ENCODE measurements at places on chromosomes 1 and 21.

- no peak for DNase-seq
These were observed 18.6 kb upstream of the RASAL2 start for GRCh38 chr1:178075333-178075732.

DNA sequence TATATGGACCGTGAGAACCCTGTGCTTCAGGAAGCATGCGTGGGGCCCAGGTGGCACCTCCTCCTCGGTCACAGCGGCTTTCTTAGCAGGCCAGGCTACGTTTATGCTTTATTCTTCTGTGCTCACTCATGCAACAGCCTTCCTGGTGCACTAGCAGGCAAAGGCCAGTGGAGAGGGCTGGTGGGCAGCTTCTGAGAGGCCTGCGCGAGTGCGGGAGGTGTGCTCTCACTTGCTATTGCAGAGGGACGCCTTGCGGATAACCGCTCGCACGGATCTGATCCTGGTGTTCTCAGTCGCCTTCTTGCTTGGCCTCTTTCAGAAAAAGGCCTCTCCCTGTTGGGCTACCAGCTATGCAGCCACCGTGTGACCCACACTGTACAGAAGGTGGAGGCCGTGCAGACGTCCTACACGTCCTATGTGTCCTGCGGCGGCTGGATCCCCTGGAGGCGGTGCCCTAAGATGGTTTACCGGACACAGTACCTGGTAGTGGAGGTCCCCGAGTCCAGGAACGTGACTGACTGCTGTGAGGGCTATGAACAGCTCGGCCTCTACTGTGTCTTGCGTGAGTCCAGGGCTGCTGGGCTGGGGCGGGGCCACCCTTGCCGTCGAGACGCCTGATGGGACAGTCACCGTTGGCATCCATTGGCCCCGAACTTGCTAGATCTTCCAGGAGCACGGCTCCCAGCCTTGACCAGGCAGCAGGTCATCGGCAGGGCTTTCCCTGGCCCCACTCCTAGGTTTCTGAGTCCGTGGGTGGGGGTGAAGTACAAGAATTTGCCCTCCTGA is 4.8 kb downstream of the UMODL1 start:
- DNase-seq: no peak

DNA sequence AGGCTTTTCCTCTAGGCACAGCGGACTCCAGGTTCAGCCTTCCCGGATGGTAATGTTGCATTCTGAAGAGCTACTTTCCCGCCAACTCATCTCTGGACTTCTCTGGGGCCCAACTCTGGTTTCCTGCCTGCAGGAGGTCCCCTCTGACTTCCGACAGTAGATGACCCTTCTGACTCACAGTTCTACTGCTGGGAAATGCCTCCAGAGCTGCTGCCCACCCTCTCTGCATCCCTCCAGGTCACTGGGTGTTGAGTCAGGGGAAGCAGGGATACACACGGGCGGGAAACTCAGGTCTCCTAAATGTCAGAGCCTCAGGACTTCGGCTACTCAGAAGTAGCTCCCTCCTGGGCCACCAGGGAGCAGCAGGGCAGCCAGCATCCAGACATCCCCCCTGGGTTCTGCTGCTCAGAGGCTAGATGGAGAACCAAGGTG is 2.1 kb upstream of the KIF21B start:
- DNase-seq: peak; percentile 66

DNA sequence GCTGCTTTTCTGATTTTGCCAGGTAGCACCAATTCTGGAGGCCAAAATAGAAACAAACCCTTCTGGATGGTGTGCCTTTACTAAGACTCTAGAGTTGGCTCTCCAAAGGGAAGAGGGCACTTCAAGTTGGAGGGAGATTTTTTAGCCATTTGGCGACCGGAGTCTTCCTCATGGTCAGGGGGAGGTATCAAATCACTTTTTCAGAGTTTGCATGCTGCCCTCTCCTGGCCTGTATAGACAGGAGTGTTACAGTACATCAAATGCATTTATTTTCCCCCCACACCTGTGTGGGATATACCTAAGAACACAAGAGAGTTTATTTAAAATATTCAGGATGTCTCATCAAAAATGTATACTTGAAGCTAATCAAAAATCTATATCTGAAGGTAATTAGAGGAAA is 3.2 kb downstream of the GREM2 start:
- DNase-seq: peak; percentile 36

DNA sequence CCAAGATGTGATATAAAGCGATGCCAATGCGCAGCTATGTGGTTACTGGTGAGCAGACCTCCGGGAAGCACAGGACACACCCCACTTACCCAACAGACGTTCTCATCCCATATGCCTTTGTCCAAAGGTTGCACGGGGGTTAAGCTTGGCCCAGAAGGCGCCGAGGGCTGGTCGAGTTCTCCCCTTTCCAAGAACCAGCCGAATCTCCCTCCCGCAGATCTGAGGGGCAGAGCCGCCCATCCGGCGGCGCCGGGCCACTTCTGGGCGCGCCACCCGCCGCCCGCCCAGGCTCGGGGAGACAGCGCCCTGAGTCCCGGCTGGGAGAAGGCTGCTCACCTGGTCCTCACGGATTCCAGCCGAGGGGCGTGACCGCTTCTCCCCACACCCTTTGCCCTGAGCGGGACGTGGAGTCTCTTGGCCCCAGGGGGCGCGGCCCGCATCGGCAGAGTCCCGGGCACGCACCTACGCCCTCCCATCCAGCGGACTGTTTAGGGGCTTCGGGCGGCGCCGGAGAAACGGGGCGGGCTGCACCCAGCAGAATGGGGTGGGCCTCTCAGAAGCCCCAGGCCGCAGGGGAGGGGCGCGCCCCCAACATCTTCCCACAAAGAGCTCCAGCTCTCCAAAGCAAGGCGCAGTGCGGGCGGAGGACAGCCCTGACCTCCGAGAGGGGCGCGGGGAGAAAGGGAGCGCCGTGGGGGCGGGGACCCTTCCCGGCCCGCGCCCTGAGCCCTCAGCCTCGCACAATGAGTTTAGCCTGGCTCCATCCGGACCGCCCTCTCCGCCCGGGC is 615 bp downstream of the GPR161 start:
- peak; percentile 48 for DNase-seq

GRCh38 chr1:70675737-70676156 is 264.7 kb downstream of the CTH start:
- peak; percentile 71 for DNase-seq

GRCh38 chr1:26994020-26994786 is 711 bp downstream of the TRNP1 start:
- DNase-seq: peak; percentile 32

- no peak for DNase-seq
These were observed 558 bp downstream of the USP1 start for GRCh38 chr1:62437273-62437940.

DNA sequence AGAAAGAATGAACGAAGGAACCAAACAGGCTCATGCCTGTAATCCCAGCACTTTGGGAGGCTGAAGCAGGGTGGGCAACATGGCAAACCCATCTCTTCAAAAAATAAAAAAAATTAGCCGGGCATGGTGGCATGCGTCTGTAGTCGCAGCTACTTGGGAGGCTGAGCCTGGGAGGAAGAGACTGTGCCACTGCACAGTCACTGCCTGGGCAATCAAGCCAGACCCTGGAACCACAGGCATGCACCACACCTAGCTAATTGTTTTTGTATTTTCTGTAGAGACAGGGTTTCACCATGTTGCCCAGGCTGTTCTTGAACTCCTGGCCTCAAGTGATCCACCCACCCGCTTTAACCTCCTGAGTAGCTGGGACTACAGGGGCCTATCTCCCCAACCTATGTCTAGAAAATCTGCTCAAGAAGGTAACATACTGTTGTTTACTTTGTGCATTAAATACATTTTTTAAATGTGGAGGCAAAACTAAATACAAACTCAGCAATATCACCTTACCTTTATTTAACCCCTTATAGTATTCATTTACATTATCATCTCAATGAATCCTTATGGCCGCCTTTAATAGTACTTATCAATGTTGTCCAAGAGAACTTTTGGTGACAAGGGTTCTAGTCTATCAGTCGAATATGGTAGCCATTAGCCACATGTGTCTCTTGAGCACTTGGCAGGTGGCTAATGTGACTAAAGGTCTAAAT is 2.7 kb downstream of the KHDC4 start:
- no peak for DNase-seq

- no peak for DNase-seq
These were observed 25.6 kb downstream of the TRABD2B start for GRCh38 chr1:47971385-47972160.

GRCh38 chr1:7539769-7540175 is 231.3 kb upstream of the VAMP3 start:
- DNase-seq: peak; percentile 90

GRCh38 chr21:45270306-45270821 is 17.3 kb downstream of the POFUT2 start:
- peak; percentile 34 for DNase-seq

DNA sequence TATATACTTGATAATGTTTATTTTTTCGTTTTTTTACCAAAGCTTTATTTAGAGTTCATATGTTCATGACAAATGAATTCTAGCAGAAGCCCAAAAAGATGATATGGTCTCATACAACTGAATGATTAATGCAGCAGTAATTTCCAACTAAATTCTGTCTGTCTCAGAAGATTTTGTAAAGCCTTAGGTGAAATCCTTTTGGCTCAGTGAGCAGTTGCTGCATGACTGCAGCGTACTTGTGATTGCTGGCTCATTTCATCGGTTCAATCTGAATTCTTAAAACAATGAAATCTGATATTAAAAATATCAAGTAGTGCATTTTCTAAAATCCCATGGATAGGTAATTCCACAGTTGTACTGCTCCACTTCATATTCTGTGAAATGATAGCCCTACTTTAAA is 73.2 kb downstream of the AK5 start:
- DNase-seq: no peak
